Type B pancreatic cell (in vitro differentiated cells): ENCODE measurements at places on chromosomes 6 and 20.
A peak's percentile ranks its signal among the peaks of the same experiment; 100 is the strongest.

DNA sequence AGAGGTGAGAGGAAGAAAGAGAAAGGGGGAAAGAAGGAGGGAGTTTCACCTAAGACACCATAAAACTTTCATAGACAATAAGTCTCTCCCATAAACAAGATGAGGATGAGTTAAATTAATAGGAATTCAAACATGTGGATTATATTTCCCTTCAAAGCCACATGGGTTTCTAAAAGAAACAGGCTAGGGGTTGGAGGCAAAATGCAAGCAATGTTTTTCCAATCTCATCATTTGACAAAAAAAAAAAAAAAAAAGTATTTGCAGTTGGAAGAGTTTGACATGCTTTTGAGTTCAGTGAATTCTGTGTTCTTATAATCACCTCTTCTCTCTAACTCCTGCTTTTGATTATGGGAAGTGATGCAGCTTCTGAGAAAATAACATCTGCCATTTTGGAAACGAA lies 286.5 kb upstream of the PRND start:
- DNase-seq, result no peak

- no peak for DNase-seq
Observed at GRCh38 chr6:36839749-36840431, 646 bp upstream of the CPNE5 start.

GRCh38 chr6:112501705-112502104 lies 154.6 kb downstream of the RFPL4B start:
- peak; percentile 68 for DNase-seq

DNA sequence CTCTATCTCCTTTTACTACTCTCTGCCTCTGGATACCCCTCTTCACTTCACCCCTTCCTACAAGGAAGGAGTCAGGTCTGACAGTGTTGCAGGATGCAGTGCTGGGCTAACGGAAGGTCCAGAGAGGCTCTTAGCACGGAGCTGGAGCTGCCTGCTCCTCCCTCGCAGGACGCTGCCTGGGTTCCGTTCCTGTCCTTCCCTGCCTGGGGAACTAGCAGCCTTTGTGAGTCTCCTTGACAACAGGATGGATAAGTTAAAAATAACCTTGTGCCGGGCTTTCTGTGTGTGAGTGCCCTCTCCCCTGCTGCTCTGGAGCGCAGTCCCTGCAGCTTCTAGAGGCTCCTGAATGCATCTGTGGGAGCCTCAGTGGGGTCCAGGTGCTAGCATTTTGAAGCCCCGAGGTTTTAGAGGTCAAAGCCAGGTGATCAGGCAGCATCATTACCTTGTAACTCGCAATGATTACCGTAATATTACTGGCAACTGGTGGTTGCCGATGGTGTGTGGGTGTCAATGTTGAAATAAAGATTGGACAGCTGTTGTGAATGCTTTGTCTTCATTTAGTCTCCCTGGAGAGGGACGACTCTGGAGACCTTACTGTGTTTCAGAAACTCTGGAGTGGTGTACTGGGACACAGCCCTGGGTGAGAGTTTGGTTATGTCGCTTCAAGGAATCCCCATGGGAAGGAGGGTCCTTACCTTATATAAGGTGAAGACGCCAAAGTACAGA lies 44.4 kb downstream of the CDS2 start:
- no peak for DNase-seq

GRCh38 chr6:86477500-86478148 lies 459.7 kb upstream of the HTR1E start:
- DNase-seq, result no peak

DNA sequence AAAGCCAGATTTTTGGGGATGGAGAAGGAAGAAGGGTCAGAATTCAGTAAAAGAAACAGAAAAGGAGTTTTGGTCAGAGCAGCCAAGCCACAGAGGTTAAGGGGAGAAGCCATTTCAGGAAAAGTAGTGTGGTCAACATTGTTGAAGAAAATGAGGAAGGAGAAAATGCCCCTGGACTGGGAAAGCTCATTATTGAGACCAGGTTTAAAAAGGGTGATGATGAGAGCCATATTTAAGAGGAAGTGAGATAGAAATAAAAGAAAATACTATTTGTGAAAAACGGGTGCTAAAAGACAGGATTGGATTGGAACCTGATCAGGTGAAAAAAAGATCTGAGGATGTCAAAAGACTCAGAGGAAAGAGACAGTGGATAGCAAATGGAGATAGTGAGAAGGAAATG lies 75.8 kb downstream of the CEP162 start:
- no peak for DNase-seq

GRCh38 chr20:22566876-22567658 lies 17.3 kb downstream of the FOXA2 start:
- DNase-seq, result no peak

DNA sequence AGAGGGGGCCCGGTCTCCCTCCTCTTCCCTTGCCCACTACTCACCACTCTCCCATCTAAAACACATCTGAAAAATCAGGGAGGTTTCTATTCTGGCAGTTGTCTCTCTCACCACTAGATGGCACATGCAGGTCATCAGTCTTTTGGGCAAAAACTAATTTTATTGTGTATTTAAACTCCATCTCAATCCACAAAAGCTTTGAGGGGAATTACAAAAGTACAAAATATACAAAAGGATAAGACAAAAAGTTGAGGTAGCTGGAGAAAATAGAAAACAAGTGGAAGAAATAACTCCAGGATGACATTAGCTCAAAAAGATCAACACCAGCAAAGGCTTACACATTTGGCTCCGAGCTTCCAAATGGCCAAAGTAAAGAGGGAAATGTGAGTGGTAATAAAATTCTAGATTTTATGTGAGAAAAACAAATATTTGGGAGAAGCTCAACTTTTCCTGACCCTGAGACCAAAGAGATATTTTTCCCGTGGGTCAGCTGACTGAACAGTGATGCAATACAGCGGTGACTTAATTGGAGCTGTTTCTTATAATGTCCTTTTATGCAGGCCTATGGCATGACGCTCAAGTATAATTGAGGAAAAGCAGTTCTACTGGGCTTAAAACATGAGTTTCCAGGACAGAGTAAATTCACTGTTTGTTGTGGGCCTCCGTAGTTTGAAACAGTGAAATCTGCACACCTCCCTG lies 79.8 kb upstream of the CHD6 start:
- no peak for DNase-seq

DNA sequence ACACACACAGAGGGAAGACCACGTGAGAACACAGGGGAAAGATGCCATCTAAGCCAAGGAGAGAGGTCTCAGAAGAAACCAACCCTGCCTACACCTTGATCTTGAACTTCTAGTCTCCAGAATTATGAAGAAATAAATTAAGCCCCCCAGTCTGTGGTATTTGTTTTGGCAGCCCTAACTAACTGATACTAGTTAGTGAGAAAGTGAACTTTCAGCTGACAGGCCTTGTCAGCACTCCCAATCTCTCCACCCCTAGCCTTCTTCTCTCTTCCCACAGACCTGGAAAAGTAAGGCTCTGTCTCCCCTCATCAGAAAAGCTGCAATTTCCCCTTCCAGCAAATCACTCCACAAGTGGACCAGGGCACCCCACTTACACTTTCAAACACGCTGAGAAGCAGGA lies 108.6 kb upstream of the CDYL start:
- peak; percentile 1 for DNase-seq

DNA sequence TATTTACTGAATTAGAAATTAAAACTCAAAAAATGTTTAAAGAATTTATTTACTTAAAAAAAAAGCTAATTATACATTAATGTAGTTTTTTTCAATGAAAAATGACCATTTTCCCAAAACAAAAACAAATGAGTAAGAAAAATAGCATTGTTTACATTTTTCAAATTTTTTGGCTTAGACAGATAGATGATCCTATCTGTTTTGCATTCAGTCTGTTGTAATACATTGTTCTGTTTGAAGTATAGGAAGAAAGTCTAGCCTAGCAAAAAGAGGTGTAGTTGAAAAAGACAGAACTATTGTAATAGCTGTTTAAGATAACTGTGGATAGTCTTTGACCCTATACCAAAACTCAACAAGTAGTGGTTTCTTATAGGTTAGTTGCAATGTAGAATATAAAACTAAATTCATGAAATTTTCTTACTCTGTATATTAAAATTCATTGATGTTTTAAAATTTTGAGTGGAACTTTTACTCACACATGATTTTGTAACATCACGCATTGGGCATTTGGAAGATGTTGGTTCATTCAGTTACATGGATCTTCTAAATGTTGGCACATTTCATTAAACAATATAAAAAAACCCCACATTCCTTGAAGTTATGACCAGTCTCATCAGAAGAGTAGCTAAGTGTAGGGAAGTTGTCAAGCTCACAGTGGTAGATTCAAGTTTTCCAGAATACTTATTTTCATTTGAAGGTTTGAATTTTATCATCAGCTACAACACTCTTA lies 62.0 kb downstream of the KCNS1 start:
- DNase-seq, result no peak
